ENCODE measurements at places on chromosomes 7 and 10.

DNA sequence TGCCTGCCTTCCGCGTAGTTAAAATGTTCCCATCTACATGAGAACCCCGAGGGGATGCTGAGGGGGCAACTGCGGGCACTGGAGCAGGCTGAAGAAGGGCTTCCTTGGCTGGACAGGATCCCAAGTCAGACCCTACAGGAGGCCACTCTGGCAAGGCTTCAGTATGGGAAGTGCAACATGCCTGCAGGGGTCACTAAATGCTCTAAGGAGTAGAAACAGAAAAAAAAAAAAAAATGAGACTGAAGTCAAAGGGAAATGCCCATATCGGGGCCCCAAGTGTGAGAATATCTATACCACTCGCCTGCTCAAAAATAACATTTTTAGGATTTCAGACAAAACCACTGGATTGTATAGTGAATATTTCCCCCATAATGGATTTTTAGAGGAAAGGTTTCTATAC, 33.5 kb downstream of the FAM204A start:
- peak; percentile 3 for DNase-seq

- DNase-seq = no peak
Measured at GRCh38 chr10:44045020-44045419, 339.9 kb downstream of the CXCL12 start.

GRCh38 chr7:2638224-2638991, 6.6 kb downstream of the TTYH3 start:
- DNase-seq = no peak

DNA sequence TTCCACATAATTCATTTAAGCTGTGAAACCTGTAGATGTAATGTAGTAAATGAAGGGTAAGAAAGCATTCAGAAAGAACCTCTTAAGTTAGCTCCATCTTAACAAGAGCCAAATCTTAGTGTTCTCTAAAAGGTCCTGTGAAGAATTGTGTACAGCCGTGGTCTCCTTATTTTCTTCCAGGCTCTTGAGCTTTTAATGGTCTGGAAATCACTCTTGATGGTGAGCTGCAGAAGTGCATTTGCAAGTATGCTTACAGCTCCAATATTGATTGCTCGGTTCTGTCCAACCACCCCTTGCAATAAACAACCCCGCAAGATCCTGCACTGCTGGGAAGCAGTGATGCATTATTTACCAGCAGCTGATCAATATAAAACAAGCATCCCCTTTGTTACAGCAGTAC, 690.8 kb upstream of the FZD8 start:
- no peak for DNase-seq

GRCh38 chr7:132463922-132464321, 112.3 kb downstream of the PLXNA4 start:
- DNase-seq = no peak

- no peak for DNase-seq
Measured at GRCh38 chr7:10767771-10768170, 205.9 kb upstream of the PHF14 start.
